T-helper 1 cell (primary cell): ENCODE measurements at places on chromosomes 6 and 20.

DNA sequence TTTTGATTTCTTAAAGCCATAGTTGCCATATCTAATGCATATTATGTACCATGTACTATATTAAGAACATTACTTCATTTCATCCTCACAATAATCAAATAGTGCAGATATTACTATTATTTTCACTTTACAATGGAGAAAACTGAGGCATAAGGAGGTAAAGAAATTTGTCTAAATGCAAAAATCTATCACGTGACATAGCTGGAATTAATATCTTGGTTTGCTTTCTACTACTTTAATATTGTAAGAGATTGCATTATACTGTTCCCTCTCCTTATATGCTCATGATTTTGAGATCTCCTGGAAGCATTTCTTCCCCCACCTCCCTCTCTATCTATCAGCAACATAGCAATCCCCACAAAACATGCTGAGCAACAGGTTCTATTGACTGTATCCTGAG is 330.8 kb upstream of the SPTLC3 start:
- no peak for DNase-seq

DNA sequence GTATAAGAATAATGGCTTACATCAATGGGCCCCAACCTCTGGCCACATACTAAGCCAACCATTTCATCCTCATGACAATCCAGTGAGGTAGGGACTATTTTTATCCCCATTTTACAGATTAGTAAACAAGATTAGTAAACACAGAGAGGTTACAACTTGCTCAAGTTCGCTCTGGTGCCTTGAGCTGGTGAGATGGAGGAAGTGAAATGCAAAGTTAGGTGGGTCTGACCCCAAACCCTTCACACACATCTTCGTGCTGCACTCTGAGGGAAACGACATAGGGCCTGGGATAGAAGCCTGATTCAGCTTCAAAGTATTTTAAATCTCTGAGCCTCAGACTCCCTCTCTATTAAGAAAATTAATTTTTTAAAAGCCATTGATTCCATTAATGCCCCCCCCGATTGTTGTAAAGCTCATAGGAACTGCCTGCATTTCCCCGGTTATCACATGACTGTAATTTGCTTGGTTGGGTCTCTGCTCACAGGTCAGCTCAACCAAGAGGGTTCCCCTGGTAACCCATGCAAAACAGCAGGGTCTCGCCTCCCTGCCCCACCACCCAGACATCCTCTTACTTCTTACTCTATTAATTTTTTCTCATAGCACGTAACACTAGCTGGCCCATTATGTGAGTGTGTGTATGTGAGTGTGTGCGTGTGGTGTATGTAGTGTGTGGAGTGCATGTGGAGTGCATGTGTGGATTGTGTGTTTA is 221.2 kb downstream of the MAFB start:
- no peak for DNase-seq

DNA sequence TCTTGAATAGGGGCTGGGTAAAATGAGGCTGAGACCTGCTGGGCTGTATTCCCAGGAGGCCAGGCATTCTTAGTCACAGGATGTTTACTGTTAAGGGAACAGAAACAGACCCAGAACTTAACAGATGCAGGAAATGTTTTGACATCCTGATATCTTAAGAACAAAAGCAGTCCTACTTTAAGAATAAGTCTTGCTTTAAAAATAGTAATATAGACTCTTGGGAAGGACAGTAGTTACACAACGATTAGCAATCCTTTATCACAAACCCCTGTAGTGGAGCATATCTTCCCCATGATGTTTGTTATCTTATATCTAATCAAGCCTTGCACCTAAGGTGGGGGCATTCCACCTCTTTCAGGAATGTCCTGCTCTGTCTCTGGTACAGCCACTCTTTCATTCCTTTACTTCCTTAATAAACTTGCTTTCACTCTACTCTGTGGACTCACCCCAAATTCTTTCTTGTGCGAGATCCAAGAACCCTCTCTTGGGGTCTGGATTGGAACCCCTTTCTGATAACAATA is 493.7 kb upstream of the SULF2 start:
- no peak for DNase-seq

DNA sequence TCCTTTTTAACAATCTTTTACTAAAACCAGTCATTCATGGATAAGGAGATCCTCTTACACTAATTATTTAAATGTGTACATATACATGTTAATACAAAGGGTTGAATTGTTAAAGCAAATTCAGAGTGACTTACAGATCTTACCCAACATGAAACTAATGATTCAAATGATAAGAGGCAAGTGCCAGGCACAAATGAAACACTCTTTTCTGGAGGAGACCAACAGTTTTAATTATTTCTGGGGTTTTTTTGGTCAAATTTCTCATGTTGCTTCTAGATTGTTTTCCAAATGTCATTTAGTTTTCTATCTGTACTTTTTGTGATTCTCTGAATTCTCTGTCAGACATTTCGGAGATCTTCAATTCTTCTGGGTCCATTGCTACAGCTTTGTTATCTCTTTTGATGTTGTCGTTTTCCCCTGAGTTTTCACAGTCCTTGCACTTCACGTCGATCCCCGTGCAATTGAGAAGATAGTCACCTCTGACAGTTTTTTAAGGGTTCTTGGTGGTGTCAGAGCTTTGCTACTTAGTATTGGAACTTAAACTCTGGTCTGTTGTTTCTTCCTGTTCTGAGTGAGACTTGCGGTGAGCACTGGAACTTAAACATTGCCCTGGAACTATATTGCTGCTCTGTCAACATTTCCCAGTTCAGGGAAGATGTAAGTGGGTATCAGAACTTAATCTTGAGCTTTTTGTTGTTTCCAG is 23.2 kb downstream of the MAS1 start:
- no peak for DNase-seq

- no peak for DNase-seq
These were observed 3.0 kb downstream of the LST1 start for GRCh38 chr6:31588871-31589650.

DNA sequence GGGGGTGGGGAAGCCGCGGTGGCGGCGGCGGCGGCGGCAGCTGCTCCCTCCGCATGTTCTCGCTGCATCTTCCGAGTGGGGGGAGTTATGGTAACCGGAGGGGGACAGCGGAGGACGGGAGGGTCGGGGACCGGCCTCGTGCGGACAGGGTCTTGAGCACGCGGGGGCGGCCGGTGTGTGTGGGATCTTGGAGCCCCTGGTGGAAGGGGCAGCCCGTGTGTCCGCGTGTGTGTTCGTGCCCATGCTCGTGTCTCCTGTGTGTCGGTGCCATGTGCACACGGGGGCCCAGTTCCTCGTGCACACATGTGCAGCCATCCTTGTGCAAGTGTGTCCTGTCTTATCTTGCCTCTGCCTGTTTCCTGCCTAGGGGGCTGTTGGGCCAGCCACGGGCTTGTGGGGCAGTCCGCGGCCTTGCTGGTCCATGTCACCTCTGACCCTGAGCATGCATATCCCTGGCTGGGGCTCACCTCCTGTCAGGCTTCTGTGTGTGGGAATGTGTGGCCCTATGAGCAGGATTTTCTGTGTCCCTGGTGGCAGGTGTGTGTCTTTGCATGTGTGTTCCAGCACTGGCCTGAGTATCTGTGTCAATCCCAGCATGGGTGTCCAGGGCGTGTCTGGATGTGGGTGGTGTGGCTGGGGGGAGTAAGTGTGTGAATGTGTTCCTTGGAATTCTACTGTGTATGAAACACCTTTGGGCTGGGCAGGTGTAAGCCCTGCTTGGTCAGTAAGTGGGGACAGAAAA is 8.5 kb downstream of the SYNGAP1 start:
- DNase-seq: no peak

GRCh38 chr6:39077882-39078594 is 29.5 kb downstream of the GLP1R start:
- DNase-seq: no peak
